ENCODE measurements at places on chromosomes 5 and 9. TPM values are rescaled to one million over a fixed set of nuclear protein-coding genes. Genes with fewer than 3 reads are reported as not detected.

- DNase-seq = no peak
These were observed 22.4 kb downstream of the SH3TC2 start for GRCh38 chr5:149040421-149040820.

DNA sequence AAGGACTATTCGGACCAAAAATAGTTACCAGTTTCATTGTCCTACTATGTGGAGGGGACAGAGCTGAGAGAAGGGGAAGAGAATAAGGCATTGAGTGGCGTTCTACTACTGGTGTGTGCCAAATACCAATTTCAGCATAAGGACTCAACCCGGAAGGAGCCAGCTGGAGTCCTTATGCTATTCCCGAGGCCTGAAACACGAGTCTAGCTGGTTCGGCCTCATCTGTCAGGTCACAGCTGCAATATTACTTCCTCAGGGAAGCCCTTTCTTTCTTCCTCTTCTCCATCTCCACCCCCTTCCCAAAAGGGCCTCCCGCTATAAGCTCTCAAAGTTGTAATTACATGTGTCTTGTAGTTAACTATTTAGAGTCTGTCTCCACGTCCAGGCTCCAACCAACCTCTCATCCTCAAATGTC is 20.5 kb upstream of the FER start:
- DNase-seq = no peak

Gene SLC6A3
- total RNA-seq = not detected

GRCh38 chr9:30697958-30698357 is 1686.5 kb upstream of the ACO1 start:
- DNase-seq = no peak

Gene CYLC2
- total RNA-seq = not detected

- DNase-seq = peak; percentile 60
These were observed 86.0 kb upstream of the SLC30A5 start for GRCh38 chr5:69007726-69008368.

DNA sequence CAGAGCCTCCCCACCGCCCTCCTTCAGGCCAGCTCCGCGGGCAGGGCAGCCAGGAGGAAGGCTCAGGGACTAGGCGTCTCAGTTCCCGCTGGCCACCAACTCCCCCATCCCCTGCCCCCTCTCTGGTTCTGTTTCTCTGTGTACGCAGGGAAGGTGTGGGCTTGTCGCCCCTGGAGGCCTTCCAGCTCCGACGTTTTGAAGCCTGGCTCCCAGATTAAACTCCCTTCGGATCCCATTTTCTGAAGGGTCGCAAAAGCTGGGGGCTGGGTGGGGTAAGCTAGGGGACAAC is 346 bp downstream of the ATOX1 start:
- DNase-seq = no peak

Gene ABO
- 2.3 TPM for total RNA-seq

GRCh38 chr5:83632874-83633273 is 87.8 kb downstream of the HAPLN1 start:
- no peak for DNase-seq

DNA sequence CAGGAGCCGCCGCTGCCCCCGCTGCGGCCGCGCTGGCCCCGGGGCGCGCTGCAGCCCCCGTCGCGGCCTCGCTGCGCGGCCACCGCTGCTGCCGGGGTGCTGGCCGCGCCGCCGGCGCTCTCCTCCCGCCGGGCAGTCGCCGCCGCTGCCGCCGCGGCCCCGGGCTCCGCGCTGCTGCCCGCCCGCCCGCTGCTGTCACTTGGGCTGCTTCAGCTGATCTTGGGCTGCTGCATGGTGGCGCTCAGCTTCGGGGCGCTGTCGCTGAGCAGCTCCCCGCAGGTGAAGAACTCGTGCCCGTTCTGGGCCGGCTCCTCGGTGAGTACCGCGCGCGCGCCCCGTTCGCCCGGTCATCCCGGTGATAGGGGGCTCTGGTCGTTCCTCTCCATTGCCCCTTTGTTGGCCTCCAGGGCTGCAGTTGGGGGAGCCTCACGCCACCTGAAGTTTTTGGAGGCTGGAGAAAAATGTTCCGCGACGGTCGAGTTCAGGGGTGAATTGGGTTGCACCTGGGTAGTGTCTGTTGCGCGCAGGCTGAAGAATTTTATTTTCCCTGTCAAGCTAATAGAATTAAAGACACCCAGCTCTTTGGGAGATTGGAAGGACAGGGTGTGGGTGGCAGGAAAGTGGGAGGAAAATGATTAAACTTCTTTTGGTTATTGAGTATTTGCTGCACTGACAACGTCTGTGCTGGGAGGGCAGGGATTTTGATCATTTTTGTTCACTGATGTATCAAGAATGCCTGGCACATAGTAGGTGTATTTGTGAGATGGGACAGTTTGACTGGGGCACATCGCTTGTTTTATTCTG is 596 bp downstream of the ENTREP1 start:
- peak; percentile 31 for DNase-seq

- DNase-seq = no peak
These were observed 1.1 kb downstream of the SLC28A3 start for GRCh38 chr9:84339503-84339902.

- no peak for DNase-seq
These were observed 46.1 kb upstream of the CER1 start for GRCh38 chr9:14768405-14769229.

DNA sequence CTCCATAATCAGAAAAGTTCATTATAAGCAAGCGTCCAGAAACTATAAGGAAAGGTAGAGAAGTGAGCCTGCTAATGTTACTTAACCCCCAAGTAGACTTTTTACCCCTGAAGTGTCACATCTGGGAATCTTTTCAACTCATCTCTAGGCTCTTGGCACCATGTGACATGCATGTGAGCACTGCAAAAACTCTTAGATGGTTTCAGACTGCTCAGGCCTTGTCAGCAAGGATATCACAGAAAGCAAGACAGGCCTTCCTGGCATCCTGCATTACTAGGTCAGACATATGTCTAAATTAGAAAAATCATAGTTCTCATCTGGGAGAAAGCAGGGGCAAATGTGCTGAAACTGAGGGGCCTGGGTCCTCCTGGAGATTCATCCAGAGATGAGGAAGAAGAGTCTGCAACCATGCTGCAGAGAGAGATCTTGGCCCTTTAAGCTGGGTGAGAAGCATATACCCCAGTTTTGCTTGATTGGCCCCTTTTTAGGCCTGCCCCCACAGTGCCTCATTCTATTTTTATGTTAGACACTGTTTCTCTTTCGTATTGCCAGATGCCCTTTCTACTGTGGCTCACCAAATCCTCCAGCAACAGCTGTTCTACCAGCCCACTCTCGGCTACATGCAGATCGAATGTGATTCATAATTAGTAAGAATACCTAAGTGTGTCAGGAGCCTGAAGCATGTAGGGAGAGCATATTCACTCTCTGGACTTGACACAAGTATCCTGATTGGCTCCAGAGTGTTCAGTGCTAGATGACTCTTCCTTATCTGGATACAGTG is 19.0 kb downstream of the TMEM8B start:
- no peak for DNase-seq

GRCh38 chr5:73027361-73027760 is 71.5 kb downstream of the FCHO2 start:
- DNase-seq = no peak

- DNase-seq = no peak
These were observed 105.0 kb downstream of the SEMA6A start for GRCh38 chr5:116469631-116470030.

- DNase-seq = no peak
These were observed 81.4 kb downstream of the EDIL3 start for GRCh38 chr5:84303315-84303714.

Gene GSN
- 758 TPM for total RNA-seq

Gene NKD2
- total RNA-seq = 3.7 TPM

GRCh38 chr9:92234514-92234913 is 59.0 kb downstream of the IARS1 start:
- no peak for DNase-seq

DNA sequence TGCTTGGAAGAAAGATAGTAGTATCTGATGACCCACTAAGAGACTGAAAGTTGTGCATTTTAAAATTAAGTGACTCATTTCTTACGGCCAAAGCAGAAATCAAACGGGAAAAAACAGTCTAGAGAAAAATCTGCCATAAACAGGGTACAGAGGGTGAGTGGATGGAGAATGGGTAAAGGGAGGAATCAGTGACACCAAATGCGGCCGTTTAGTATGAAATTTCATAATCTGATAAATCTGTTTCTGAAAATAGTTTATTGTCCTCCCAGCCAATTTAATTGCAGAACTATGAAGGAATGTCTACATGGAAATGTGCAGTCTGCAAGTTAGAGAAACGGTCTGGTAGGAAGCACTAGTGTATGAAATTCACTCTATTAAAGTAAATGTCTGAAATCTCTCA is 39.5 kb downstream of the ADAMTS12 start:
- no peak for DNase-seq

DNA sequence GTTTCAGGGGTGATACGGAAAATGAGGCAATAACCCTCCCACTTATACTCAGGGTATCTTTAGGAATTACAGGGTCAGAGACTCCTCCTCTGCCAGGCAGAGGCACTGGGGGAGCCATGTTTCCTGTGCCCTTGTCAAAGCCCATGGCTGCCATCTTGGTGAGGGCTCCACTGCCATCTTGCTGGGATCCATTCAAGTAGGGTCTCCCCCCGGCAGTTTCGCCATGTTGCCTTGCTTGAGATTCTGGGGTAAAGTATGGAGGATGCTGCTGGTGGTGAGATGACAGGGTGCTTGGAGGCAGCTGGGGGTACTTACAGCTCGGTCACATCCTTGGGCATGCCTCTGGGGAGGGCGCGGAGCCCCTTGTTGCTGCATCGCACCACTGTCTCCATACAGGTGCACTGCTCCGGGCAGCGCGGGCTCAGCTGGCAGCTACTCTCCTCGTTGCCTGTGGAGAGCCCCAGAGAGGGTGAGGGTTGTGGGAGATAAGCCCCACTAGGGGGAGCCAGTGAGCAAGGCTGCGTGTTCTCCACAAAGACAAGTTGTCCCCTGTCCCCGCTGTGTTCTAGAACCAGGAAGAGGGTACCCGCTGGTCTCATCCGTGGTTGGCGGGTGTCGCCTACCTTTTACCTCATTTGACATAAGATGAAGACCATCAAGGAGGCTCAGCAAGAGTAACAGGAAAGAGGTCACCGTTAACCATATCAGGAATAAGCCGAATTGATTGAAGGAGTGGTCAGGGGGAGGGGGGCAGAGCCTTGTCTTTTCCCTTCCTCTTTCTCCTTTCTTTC is 169.0 kb upstream of the PANK3 start:
- peak; percentile 43 for DNase-seq

DNA sequence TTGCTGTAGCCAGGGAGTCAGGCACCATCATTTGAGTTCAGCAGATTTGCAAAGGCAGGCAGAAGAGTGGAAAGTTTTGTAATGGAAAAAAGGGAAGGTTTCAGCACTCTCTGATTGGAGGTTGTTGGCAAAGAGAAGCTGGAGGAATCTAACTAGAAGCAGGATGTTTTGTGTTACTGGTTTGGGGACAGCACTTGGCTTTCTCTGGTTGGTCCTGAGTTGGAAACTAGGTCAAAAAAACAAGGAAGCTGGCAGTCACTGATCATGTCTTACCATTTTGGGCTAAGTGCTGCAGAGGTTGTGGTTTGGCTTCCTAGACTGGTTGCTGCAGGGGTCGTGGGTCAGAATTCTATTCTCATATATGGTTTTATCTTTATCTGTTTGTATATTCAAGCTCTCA is 189.8 kb downstream of the DRD1 start:
- DNase-seq = no peak

Gene SLC36A2
- 0.16 TPM for total RNA-seq

Gene TLR4
- 14.2 TPM for total RNA-seq

DNA sequence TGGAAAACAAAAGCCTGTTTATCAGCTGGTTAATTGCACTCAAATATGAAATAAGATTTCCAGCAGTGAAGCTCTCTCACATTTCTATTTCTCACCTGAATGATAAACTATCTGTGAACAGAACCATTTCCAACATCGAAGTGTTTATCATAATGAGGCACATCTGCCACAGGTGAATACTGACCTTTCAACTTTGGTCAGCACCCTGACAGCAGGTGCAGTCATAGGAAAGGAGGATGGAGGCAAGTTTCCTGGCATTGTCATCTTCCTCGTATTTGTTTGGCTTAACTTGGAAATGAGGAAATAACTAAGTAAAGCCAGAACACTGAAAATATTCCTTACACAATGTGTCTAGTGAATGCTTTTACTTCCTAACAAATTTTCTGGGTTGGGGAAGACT is 716.4 kb downstream of the NR2F1-AS1 start:
- no peak for DNase-seq

GRCh38 chr5:93800988-93801811 is 59.8 kb upstream of the POU5F2 start:
- no peak for DNase-seq

DNA sequence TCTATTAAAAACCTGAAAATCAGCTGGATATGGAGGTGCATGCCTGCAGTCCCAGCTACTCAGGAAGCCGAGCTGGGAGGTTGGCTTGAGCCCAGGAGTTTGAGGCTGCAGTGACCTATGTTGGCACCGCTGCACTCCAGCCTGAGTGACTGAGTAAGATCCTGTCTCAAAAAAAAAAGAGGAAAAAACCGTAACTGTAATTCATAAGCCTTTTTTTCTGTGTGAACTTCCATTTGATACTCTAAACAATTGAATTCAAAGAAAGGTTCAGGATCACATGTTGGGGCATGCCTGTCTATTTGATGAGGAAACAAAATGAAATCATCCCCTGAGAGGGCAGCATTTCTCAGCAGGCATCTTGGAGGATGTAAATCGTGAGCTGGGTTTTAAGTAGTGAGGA is 38.8 kb downstream of the ITGA2 start:
- peak; percentile 36 for DNase-seq

GRCh38 chr5:41968153-41968723 is 43.2 kb downstream of the FBXO4 start:
- no peak for DNase-seq

- no peak for DNase-seq
These were observed 22.2 kb upstream of the MVB12B start for GRCh38 chr9:126304207-126304970.

- no peak for DNase-seq
These were observed 96.6 kb downstream of the ISL1 start for GRCh38 chr5:51479840-51480239.

Gene FBLL1
- total RNA-seq = not detected

- DNase-seq = no peak
These were observed 2.0 kb downstream of the CTNND2 start for GRCh38 chr5:11902201-11902619.

- no peak for DNase-seq
These were observed 160.2 kb downstream of the MED10 start for GRCh38 chr5:6218116-6218515.
